Right ventricle myocardium inferior (tissue), 1 donor: ENCODE measurements at places on chromosomes 7 and 10. TPM values are rescaled to one million over a fixed set of nuclear protein-coding genes. Genes with fewer than 3 reads are reported as not detected.

ABI1 gene
- 28.0 TPM for total RNA-seq

AKR1C4 gene
- total RNA-seq = not detected

BPGM gene
- 14.0 TPM for total RNA-seq

CASD1 gene
- total RNA-seq = 17.9 TPM

C7orf33 gene
- not detected for total RNA-seq

BCCIP gene
- 38.4 TPM for total RNA-seq

GBX1 gene
- 2.4 TPM for total RNA-seq

- no peak for DNase-seq
These were observed 48.1 kb downstream of the SGMS1 start for GRCh38 chr10:50575477-50576244.

DNA sequence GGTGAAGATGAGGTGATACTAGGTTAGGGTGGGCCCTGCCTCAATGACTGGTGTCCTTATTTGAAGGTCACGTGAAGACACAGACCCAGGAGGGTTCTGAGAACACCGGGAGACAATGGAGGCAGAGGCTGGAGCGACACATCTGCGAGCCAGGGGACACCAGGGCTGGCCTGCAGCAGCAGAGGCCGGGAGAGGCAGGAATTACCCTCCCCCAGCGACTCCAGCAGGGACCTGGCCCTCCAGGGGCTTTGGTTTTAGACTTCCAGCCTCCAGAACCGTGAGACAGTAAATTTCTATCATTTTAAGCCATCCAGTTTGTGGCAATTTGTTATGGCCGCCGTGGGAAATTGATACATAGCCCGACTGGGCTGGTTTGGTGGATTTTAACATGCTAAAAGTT is 152.2 kb downstream of the DNAJB6 start:
- no peak for DNase-seq

DNA sequence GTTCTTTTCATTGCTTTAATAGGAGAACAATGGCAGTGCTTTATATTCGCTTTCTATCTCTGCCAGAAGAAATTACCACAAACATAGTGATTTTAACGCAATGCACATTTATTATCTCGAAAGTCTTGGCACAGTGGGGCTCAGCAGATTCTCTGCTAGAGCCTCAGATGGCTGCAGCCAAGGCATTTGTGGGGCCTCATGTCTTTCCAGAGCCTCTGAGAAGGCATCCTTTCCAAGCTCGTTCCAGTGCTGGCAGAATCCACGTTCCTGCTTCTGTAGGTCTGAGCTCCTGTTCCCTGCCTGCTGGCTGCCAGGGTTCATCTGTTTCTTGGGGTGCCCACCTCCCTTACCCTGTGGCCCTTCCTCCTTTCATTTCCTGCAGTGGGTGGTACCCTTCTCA is 60.2 kb downstream of the LRRC18 start:
- no peak for DNase-seq

DNA sequence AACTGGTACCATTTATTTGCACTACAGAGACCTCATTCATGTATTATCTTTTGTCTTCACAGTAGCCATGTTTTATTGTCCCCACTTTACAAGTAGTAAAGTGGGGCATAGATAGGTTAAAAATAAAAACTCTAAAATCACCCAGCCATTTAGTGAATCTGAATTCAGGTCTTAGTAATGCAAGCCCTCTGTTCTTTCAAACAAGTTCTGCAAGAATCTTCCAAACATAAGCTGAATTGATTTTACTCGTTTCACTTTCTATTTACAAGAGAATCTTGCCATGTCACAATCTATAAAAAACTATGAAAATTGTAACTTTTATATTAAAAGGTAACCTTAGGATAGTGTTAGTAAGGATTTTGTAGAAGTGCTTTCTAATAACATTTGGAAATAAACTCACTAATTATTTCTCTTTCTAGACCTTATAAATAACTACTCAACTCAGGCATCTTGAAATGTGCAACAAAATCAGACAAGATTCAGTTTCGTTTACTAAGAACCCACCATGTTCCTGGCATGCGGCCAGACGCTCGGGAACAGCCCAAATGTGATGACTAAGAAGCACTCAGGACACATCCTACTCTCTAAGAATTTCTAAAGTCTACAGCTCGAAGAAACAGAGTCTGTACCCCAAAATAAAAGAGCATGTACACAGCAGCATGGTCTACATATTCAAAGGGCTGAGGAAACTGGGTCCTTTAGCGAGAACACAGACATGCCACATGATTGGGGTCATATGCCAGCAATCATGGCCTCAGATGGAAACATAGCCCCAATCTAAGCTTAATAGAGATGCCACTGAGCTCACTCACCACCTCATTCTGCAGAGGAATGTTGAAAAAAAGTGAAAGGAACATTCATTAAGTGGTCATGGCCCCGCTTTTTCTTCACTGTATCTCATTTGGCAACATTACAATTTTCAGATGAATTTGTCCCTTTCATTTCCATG is 167.6 kb downstream of the AMPH start:
- peak; percentile 64 for DNase-seq

DNA sequence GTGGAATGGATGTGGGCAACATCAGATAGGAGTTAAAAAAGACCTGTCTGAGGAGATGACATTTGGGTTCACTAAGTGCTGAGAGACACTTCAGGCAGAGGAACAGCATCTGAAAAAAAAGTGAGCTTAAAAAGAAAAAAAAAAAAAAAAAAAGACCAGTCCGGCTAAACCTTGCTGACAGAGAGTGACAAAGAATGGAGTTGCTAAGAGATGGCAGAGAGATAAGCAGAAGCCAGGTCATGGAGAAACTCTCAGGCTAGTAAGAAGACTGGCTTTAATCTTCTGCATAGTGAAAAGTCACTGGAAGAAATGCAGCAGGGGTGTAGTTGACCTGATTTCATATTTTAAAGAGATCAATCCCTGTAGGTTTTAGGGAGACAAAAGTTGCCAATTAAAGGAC is 711.1 kb upstream of the SEMA3D start:
- DNase-seq = no peak

DNA sequence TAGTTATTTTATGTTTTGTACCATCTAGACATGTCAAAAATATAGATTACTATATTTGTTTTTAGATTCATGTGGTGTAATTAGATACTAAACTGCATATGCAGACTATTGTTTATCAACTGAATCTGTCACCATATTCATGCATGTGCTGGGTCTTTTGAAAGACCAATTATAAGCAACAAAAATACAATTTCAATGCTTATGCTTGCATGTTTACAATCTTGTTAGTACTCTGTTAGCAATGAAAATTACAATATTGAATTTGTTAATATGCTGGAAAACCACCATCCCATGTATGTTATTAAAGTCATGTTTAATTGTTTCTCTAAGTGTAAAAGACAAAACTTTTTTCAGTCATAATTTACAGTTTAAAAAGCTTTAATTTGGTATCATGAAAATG is 140.9 kb downstream of the HGF start:
- no peak for DNase-seq

GRCh38 chr10:112962343-112962742 is 12.3 kb downstream of the TCF7L2 start:
- no peak for DNase-seq

- DNase-seq = no peak
These were observed 745.8 kb downstream of the GRID1 start for GRCh38 chr10:85620807-85621206.

DNA sequence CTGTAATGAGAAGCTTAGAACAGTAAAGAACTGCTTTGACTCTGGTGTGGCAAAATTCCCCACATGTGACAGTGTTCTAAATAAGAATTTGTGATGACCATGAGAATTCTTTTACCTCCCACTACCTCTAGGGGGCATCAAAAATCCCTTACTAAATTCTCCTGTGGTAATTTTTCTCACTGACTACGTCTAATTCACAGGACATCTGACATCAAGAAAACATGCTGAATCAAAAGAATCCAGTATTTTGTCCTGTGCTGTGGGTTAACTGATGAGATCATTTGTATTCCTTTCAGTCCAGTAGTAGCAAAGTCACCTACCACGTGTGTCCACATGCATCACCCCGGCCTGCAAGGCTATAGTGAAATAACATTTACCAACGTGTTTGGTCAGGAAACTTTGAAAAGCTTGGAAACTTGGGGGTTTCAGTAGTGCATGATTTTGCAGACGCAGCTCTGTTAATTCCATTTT is 103.8 kb downstream of the ATE1 start:
- DNase-seq = no peak

DNA sequence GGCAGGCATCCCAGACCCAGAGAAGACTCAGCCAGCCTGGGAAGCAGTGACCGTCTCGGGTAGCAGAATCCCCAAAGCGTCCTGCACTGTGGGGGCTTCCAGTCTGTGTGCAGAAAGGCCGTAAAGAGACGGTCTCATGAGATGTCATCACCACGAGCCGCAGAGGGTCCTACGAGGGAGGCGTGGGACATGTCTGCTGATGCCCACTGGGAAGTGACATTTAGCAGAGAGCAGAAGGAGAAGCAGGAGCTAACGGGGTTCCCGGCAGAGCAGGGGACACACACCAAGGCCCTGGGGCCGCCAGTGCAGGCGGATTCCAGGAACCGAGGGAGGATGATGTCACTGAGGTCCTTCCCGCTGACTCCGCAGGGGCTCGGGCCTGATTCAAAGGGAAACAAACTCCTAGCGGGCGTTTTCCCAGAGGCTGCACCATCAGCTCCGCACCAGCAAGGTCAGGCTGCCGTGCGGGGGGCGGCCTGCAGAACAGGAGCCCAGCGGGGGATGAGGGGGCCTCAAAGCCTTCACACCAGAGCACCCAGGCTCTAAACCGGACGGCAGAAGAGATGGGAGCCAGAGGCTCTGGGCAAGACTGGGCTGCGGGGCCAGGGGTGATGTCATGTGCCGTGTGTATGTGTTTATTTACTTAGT is 85.4 kb upstream of the PDGFA start:
- no peak for DNase-seq

DNA sequence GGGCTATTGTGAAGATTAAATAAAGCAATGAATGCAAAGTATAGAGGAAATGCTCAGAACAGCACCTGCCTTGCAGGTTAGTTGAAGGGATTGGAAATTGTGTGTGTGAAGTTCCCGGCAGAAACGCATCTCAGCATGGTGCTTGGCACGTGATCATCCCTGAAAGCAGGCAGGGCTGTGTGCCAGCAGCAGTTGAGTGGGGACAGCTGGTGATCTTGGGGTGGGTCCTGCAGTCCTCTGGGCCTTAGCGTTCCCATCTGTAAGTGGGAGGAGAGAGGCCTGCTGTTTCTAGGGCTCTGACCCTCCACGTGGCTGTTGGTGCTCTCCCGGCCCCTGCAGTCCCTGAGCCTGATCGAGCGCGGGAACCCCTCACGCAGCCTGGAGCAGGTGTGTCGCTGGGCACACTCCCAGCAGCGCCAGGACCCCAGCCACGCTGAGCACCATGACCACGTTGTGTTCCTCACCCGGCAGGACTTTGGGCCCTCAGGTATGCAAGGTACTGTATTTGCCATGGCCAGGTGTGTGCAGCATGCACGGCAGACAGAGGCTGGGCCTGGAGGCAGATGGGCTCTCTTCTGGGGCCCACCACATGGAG is 55.3 kb downstream of the TBATA start:
- no peak for DNase-seq

DNA sequence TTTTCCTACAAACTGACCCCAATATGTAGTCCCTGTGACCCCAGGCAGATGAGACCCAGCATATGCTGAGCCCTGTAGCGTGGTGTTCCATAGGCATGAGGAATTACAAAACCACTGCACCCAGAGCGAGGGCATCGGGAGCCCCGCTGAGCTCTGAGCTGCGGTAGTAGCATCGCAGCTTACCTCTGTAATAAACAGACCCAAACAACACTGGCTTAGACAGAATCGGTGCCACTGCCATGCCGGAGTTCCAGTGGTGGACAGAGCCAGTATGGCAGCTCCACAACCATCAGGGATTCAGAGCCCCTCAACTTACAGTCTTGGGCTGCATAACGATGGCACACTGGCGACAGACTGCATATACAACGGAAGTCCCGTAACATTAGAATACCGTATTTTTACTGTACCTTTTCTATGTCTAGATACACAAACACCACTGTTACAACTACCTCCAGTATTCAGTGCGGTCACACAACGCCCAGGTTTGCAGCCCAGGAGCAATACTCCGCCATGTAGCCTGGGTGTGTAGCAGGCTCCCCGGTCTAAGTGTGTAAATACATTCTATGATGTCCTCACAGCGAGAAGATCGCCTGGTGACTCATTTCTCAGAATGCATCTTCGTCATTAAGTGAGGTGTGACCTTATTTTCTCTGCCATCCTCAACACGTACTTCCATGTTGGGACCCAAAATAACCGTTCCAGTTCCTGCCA is 68.8 kb downstream of the PROSER2 start:
- no peak for DNase-seq

DNA sequence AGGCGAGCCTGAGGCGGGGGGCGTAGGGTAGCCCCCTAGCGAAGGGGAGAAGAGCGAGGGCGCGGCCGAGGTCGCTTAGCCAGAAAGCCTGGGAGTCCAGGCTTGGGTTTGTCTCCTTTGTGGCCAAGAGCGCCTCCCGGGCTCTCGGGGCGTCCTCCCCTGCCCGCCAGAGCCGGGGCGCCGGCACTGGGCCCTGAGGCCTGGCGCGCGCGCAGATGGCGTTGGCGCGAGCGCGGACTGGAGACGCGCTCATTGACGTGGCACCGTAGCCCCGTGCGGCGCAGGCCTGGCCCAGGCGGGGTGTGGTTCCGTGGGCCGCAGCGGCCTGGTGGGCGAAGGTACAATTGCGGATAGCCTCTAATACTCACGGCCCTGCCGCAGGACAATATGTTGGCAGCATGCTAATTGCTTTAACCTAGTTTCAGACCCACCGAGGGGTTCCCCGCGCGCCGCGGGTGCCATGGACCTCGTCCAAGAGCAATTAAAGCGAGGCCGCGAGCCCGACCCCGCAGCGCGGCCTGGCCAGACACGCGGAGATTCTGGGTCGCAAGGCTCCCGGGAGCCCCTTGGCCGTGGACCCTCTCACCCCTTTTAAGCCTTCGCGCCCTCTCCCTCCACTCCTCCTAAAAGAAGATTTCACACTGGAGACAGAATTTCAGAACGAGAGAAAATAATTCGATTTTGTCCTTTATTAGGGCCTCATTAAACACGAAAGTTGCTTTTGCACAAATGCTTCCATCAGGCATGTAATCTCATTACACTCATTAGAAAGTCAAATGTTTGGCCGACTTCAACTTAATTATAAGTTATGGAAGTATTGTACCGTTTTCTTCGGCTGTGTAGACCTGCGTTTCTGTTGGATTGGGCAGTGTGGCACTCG is 3.1 kb downstream of the PTF1A start:
- DNase-seq = no peak

DNA sequence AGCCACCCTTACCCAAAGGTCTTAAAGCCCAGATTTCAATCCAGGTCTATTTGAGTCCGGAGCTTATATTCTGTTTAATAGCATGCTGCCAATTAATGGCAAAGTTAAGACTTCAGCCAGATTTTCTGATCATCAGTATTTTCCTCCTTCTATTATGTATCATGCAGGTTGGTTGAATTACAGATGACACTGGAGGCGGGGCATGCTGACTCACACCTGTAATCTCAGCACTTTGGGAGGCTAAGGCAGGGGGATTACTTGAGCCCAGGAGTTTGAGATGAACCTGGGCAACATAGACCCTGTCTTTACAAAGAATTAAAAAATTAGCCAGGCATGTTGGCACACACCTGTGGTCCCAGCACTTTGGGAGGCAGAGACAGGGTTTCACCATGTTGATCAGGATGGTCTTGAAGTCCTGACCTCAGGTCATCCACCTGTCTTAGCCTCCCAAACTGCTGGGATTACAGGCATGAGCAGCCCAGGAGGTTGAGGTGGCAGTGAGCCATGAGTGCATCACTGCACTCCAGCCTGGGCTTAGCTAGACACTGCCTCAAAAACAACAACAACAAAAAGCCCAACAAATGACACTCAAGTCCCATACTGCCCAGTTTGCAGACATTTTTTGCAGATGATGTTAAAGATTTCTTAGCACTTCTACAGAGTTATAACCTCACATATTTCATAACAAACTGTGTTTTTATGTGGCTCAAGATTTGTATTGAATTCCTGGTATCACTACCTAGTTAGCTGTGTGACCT is 62.5 kb downstream of the MCU start:
- no peak for DNase-seq

- DNase-seq = no peak
These were observed 24.6 kb upstream of the TMEM273 start for GRCh38 chr10:49212783-49213182.
